Activated naive CD8-positive, alpha-beta T cell treated with anti-CD3 and anti-CD28 coated beads, Interleukin-2, amount 10 ng/mL, durations not matched to agents 7 days and 5 days (primary cell): ENCODE measurements at places on chromosomes 13 and 19.

GRCh38 chr19:4018140-4018613, 10.6 kb downstream of the PIAS4 start:
- DNase-seq: no peak
- H3K27me3 ChIP-seq: no peaks in the 10 kb centered on the region

DNA sequence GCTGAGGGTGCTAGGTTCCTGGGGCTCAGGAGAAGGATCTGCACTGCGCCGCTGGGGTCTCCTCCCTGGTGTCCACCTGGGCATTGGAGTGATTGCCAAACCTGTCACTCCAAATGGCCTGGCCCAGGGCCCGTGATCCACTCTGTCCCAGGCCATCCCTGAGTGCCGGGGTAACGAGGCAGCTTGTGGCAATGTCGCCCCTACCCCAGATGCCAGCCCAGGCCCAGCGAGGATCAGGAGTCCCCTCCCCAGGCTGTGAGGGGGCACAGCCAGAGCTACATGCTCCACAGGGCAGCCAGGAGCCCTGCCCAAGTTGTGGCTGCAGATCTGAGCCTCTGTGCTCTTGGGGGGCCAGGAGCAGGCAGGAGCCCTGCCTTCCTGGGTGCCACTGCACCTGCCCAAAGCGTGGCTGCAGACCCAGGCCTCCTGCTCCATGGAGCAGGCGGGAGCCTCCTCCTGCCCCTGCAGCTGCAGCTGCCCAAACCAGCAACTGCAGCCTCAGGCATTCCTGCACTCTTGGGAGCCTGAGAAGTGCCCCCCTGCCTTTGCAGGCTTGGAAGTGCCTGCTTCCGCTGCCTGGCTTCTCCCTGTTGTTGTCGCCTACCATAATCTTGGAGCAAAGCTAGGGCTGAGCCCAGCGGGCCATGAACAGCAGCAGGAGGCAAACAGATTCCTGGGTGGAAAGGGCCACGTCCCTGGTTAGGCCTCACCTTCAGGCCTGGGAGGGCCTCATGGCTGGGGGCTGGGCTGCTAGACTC, 4.6 kb downstream of the IGFL4 start:
- no peaks in the 10 kb centered on the region for H3K4me1 ChIP-seq
- H3K4me3 ChIP-seq: no peak overlapping the region
- H3K36me3 ChIP-seq: peaks cover 2% of the 10 kb centered on the region
- H3K27ac ChIP-seq: no peak overlapping the region
- H3K27me3 ChIP-seq: peaks cover 12% of the 10 kb centered on the region
- no peak for DNase-seq

DNA sequence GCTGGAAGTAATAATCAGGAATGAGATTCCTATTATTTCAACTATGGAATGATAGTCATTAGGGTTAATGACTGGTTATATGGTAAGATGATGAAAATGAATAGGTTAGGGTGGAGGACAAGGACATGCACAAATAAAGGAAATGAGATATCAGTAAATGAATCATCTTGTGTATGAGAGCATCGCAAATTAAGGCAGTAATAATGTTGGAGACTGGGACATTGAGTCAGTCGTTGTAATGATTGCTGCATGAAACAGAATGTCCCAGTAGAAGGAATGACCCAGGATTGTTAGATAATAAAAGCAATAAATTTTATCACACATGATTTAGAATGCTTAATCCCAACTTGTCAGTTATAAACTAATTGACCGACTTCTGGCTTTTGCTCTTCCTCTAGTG, 1733.7 kb upstream of the PCDH20 start:
- H3K27me3 ChIP-seq: no peaks in the 10 kb centered on the region
- H3K4me3 ChIP-seq: no peak overlapping the region
- H3K36me3 ChIP-seq: no peaks in the 10 kb centered on the region
- no peaks in the 10 kb centered on the region for H3K4me1 ChIP-seq

- no peaks in the 10 kb centered on the region for H3K27me3 ChIP-seq
- no peak for DNase-seq
- no peak overlapping the region for H3K27ac ChIP-seq
- H3K4me1 ChIP-seq: no peaks in the 10 kb centered on the region
- H3K36me3 ChIP-seq: no peaks in the 10 kb centered on the region
Measured at GRCh38 chr13:22505489-22505888, 675.3 kb upstream of the SGCG start.

DNA sequence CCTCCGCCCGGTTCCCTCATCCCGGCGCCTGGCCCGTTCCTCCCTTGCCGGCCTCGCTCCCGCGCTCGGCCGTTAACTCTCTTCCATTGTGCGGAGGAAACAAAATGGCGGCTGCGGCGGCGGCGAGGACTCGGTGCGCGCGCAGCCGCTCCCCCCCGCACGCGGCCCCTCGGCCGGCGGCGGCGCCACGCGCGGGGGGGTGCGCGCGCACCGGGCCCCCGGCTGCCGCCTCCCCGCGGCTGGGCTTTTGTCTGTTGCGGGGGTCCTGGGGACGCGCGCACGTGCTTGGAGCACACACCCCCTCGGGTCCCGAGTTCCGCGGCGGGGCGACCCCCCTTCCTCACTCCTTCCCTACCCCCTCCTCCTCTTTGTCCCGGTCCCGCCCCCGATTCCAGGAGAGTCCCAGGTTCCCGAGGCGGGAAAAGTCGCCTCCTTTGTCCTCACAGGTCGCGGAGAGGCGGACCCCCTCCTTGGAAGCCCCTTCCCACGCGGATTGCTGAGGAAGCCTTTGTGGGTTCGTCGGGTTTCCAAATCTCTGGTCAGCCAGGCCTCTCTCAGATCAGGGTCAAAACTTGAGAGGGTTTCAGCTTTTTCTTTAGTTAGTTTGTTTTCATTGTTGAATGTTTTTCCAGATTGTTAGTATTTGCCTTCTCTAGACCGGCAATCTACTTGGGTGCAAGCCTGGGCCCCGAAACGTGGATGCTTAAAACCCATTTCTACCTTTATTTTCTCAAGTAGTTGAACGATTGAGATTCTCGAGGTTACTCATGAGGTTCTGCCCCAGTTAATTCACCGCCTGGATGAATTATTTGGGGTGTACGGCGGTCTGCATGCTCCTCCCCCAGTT, 687 bp downstream of the ILF3 start:
- peaks cover 29% of the 10 kb centered on the region for H3K4me1 ChIP-seq
- peak overlapping the region; percentile 95 for H3K4me3 ChIP-seq
- H3K27me3 ChIP-seq: no peaks in the 10 kb centered on the region
- H3K27ac ChIP-seq: peak overlapping the region; percentile 97
- peaks cover 12% of the 10 kb centered on the region for H3K36me3 ChIP-seq

DNA sequence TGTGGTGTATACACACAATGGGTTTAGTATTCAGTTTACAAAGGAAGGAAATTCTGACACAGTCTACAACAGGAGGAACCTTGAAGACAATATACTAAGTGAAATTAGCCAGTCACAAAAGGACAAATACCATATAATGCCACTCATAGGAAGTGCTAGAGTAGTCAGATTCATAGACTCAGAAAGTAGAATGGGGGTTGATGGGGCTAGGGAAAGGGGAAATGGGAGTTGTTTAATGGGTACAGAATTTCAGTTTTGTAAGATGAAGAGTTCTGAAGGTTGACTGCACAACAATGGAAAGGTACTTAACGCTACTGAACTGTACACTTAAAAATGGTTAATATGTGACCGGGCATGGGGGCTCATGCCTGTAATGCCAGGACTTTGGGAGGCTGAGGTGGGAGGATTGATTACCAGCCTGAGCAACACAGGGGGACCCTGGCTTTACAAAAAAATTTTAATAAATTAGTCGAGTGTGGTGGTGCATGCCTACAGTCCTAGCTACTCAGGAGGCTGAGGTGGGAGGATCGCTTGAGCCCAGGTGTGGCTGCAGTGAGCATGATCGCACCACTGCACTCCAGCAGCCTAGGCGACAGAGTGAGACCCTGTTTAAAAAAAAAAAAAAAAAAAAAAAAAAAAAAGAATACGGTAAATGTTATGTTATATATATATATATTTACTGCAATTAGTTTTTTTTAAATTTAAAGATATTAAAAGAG, 45.0 kb downstream of the SLC15A1 start:
- no peaks in the 10 kb centered on the region for H3K4me1 ChIP-seq
- no peaks in the 10 kb centered on the region for H3K36me3 ChIP-seq
- no peak overlapping the region for H3K4me3 ChIP-seq
- DNase-seq: no peak
- peaks cover 19% of the 10 kb centered on the region for H3K27me3 ChIP-seq
- no peak overlapping the region for H3K27ac ChIP-seq

DNA sequence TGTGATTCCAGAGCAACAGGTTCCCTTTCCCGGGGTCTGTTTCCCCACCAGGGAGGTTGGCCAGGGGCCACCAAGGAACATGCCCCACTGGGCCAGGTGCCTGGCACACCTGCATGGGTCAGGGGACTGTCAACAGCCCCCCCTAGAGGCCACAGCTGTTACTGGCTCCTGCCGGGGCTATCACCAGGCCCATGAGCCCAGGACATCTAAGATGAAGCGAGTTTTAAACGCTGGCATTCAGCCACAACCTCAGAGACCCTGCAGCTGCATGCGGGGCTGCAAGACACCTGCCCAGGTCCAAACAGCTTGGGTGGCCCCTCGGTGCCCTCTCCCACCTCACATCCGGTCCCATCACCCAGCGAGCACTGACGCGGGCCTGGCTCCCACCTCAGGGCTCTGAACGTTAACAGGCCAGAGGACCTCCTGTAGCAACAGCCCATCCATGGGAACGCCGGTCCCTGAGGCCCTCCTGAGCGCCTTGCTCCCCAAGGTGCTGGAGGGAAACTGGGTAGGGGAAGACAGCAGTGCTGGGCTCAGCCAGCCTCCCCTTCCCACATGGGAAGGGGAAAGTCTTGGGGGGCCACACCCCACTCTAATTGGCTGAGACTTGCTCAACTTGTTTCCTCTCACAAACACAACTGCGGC, 12.0 kb downstream of the KHSRP start:
- peaks cover 8% of the 10 kb centered on the region for H3K36me3 ChIP-seq
- no peaks in the 10 kb centered on the region for H3K4me1 ChIP-seq
- H3K27me3 ChIP-seq: no peaks in the 10 kb centered on the region
- no peak overlapping the region for H3K4me3 ChIP-seq

GRCh38 chr13:25177636-25178035, 5.5 kb upstream of the AMER2 start:
- DNase-seq: no peak
- H3K4me1 ChIP-seq: peaks cover 3% of the 10 kb centered on the region
- peaks cover 47% of the 10 kb centered on the region for H3K27me3 ChIP-seq
- no peak overlapping the region for H3K27ac ChIP-seq
- H3K4me3 ChIP-seq: no peak overlapping the region

DNA sequence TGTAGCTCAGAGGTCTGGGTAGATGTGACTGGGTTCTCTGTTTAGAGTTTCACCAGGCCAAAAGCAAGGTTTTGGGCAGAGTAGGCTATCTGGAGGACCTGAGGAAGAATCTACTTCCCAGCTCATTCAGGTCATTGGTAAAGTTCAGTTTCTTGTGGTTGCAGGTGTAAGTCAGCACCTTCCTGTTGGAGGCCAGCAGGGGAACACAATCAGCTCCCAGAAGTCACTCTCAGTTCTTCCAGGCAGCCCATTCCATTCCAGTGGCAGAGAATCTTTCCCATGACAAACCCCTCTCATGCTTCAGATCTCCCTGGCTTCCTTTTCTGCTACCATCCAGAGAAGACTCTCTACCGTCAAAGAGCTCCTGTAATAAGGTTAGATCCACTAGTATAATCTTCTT, 176.2 kb upstream of the UFM1 start:
- no peaks in the 10 kb centered on the region for H3K36me3 ChIP-seq
- no peak for DNase-seq

GRCh38 chr19:38199340-38199739, 24.7 kb downstream of the DPF1 start:
- no peak overlapping the region for H3K4me3 ChIP-seq
- DNase-seq: no peak
- no peaks in the 10 kb centered on the region for H3K27me3 ChIP-seq

GRCh38 chr19:33659835-33660234, 38.1 kb downstream of the CHST8 start:
- no peak overlapping the region for H3K4me3 ChIP-seq
- H3K4me1 ChIP-seq: no peaks in the 10 kb centered on the region
- no peaks in the 10 kb centered on the region for H3K36me3 ChIP-seq
- no peak overlapping the region for H3K27ac ChIP-seq

DNA sequence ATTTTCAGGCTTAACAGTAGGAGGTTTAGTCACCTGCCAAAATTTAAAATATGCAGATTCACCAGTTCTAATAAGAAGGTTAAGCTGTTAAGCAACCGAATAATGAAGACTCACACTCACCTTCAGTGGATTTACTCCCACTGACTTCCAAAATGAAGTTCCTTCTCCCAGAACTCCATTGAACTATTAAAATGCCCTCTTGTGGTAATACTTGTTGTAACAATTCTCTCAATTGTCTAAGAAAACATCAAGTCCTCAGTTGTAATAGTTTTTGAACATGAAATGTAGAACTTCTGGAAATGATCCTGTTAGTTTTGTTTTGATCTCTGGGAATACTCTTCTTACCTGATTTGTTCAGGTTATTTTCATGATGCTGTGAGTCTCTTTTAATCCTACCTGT, 522.0 kb upstream of the ATXN8OS start:
- no peaks in the 10 kb centered on the region for H3K27me3 ChIP-seq
- H3K4me3 ChIP-seq: no peak overlapping the region
- no peaks in the 10 kb centered on the region for H3K36me3 ChIP-seq
- H3K4me1 ChIP-seq: no peaks in the 10 kb centered on the region
- no peak for DNase-seq

GRCh38 chr13:97121894-97122293, 100.2 kb upstream of the MBNL2 start:
- no peak overlapping the region for H3K27ac ChIP-seq
- H3K27me3 ChIP-seq: peaks cover 17% of the 10 kb centered on the region
- no peaks in the 10 kb centered on the region for H3K36me3 ChIP-seq

GRCh38 chr19:15251749-15252397, 19.6 kb upstream of the EPHX3 start:
- H3K27ac ChIP-seq: no peak overlapping the region
- no peak for DNase-seq
- no peaks in the 10 kb centered on the region for H3K4me1 ChIP-seq
- no peak overlapping the region for H3K4me3 ChIP-seq
- H3K36me3 ChIP-seq: peaks cover 15% of the 10 kb centered on the region
- no peaks in the 10 kb centered on the region for H3K27me3 ChIP-seq

DNA sequence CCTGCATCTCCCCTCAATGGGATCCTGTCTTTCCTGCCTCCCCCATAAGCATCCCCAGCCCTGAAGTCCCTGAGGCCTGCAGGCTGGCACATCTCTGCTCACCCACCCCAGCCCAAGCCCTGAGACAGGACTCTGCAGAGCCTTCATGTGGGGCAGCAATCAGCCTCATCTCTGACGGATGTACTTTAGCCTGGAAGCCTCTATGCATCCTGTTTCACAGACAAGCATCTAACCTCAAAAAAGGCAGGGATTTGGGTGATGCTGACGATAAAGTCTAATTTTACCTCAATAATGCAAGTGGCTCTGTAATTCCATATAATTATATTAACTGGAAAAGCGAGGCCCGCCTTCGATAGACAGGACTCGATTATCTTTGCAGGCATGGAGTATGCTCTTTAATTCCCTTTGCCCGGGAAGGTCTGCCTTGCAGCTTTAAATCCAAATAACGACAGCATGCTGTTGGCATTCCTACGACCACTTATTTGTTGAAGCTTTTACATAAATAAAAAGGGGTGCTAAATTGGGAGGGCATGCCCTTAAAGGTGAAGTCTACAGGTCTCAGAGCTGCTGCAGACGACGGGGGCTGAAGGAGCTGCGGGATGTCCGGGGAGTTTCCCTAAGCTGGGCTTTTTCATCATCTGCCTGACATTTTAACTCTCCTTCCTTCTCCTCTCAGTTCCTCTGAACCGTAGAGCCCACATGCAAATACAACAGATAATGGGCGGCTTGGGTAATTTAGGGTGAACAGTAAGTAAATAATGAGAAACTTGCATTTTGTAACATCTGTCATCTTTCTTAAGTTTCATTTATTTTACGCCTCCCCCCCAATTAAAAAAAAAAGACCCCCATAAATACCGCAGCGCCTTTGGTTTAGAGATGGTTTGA, 211.5 kb downstream of the URI1 start:
- no peak for DNase-seq
- no peak overlapping the region for H3K27ac ChIP-seq
- H3K4me3 ChIP-seq: no peak overlapping the region
- no peaks in the 10 kb centered on the region for H3K4me1 ChIP-seq
- H3K27me3 ChIP-seq: peaks cover 7% of the 10 kb centered on the region
